Fibroblast of the aortic adventitia (primary cell): ENCODE measurements at places on chromosomes 5 and 9. TPM values are rescaled to one million over a fixed set of nuclear protein-coding genes. Genes with fewer than 3 reads are reported as not detected.

The EPB41L4B gene
- total RNA-seq = 0.08 and 1.8 TPM in 2 replicates

GRCh38 chr5:135978212-135978631 is 23.4 kb upstream of the LECT2 start:
- no peak for DNase-seq

DNA sequence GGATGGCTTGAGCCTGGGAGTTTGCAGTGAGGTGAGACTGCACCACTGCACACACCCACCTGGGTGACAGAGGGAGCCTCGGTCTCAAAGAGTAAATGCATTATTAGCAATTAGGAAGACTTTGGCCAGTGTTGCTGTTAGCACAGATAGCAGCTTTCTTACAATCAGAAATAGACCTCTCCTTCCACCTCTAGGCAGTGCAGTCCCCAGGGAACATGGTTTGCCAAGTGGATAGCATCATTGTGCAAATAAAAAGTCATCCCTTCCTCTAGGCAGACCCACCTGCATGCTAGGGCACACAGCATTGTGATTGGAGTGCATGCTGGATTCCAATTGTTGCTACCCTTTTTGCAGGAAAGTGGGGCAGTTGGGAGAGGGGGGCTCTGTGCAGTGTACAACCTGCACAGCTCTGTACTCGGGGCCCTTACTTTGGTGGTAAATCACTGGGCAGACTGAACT is 77.9 kb upstream of the KLF9 start:
- no peak for DNase-seq

GRCh38 chr5:39360471-39361111 is 3.7 kb downstream of the C9 start:
- peak; percentile 52 for DNase-seq

GRCh38 chr9:93464876-93465275 is 11.5 kb upstream of the FAM120AOS start:
- no peak for DNase-seq
